ENCODE measurements at places on chromosomes 11 and 22. TPM values are rescaled to one million over a fixed set of nuclear protein-coding genes. Genes with fewer than 3 reads are reported as not detected.
A peak's percentile ranks its signal among the peaks of the same experiment; 100 is the strongest.

DNA sequence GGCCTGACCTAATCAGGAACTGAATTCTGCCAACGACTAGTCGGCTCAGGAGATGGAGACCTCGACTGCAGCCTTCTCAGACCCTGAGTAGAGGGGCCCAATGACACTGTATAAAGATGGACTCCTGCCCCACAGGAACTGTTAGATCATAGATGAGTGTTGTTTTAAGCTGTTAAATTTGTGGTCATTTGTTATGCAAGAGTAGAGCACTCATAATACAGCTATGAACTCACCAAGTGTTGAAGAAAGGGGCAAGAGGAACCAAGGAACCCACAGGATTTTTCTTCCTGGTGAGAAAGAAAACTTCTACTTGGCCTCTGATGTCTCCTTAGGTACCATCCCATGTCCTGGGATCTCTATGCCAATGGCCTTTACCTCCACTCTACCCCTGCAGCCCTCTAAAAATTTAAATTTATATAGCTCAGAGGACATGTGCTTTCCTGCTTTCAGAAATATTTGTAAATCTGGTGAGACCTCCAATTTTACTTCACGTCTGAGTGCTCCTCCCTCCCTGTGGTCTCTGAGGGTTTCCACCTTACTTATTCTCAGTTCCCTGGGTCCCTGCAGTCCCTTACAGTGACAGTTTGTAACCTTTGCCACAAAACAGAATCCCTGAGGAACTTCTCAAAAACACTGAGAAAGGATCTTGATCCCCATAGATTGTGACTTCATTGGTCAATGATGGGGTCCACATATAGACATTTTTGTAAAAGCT, 256.3 kb upstream of the ARHGAP20 start:
- H3K27ac ChIP-seq = no peak overlapping the region
- H3K4me1 ChIP-seq = no peaks in the 10 kb centered on the region
- H3K36me3 ChIP-seq = no peaks in the 10 kb centered on the region
- no peaks in the 10 kb centered on the region for H3K27me3 ChIP-seq

DNA sequence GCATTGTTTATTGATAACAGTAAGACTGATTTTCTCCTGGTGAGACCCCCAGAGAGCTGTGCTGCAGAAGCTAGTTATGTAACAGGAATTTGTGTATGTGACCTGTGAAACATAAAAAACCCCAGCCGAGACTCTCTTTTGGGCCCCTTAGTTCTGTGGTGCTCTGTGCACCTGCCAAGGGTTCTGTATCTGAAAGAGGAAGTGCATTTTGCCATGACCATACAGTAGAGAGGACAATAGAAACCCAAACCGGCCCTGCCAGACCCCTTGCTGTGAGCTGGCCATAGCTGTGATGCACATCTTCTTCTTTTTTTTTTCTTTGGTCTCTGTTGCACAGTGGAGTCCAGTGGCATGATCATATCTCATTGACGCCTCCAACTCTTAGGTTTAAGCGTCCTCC, 31.4 kb upstream of the APOL5 start:
- H3K27ac ChIP-seq = no peak overlapping the region
- no peaks in the 10 kb centered on the region for H3K36me3 ChIP-seq
- no peaks in the 10 kb centered on the region for H3K4me1 ChIP-seq
- H3K27me3 ChIP-seq = no peaks in the 10 kb centered on the region
- no peak for DNase-seq
- H3K4me3 ChIP-seq = no peak overlapping the region

- no peak for DNase-seq
- no peak overlapping the region for H3K27ac ChIP-seq
- H3K27me3 ChIP-seq = no peaks in the 10 kb centered on the region
Observed at GRCh38 chr11:41175304-41175972, 284.0 kb downstream of the LRRC4C start.

DNA sequence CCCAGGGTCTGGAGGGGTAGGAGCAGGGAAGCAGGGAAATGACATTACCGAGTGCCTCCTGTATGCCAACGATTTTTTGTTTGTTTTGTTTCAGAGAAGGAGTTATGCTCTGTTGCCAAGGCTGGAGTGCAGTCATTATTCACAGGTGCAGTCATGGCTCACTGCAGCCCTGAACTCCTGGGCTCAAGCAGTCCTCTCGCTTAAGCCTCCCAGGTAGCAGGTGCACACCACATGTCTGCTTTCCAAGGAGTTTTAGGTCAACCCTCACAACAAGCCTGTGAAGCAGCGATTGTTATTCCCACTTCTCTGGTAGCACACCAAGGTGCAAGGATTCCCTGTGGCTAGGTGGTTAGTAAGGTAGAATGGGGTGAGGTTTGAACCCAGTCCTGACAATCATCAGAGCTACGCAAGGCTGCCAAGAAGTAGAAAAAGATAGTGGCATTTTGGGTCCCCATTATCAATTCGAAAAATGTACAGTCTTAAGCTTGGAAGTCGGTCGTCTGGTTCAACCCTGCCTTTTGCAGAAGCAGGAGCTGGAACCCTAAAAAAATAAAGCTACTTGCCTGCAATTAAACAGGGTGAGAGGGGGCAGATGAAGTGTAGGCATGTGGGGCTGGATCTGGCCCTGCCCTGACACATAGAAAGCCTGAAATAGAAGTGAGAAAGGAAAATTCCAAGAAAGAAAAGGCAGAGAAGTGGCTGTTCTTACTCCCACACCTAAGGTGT, 9.1 kb downstream of the UCP3 start:
- no peaks in the 10 kb centered on the region for H3K27me3 ChIP-seq
- no peaks in the 10 kb centered on the region for H3K36me3 ChIP-seq
- DNase-seq = no peak
- H3K4me1 ChIP-seq = no peaks in the 10 kb centered on the region

DNA sequence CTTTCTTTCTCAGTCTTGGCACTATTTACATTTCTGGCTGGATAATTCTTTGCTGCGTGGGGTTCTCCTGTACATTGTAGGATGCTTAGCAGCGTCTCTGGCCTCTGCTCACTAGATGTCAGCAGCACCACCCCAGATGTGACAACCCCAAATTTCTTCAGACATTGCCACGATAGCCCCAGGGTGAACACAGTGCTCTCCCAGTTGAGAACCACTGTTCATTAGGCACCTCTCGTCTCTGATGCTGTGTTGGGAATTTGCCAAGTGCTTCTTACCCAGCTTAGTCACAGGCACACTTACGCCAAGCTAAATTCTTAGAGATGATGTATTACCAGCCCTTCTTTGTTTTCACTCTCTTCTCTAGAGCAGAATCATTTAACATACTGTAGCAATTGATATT, 9.4 kb downstream of the TRIM6 start:
- no peak overlapping the region for H3K4me3 ChIP-seq
- peaks cover 12% of the 10 kb centered on the region for H3K4me1 ChIP-seq
- DNase-seq = no peak
- H3K27ac ChIP-seq = no peak overlapping the region
- no peaks in the 10 kb centered on the region for H3K27me3 ChIP-seq

DNA sequence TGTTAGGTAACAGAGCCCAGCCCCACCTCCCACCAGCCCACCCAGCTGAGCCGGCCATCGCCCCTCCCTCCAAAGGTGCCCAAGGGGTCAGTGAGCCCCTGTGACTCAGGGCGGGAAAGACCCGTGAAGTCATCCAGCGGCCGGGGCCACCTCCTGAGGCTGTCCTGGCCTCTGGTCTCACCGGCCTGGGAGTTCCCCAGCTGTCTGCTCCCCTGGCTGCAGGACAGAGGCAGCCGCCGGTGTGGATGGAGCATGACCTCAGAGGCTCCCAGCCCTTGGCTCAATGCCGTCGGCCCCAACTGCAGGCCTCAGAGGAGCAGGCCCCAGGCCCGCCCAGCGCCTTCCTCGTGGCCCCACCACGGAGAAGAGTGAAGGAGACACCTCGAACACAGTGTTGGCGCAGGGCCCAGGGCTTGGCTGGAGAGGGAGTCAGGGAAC, 28.7 kb downstream of the RPL3 start:
- DNase-seq = peak; percentile 94
- peaks cover 55% of the 10 kb centered on the region for H3K4me1 ChIP-seq
- H3K4me3 ChIP-seq = no peak overlapping the region
- no peaks in the 10 kb centered on the region for H3K36me3 ChIP-seq
- H3K27ac ChIP-seq = peak overlapping the region; percentile 95

DNA sequence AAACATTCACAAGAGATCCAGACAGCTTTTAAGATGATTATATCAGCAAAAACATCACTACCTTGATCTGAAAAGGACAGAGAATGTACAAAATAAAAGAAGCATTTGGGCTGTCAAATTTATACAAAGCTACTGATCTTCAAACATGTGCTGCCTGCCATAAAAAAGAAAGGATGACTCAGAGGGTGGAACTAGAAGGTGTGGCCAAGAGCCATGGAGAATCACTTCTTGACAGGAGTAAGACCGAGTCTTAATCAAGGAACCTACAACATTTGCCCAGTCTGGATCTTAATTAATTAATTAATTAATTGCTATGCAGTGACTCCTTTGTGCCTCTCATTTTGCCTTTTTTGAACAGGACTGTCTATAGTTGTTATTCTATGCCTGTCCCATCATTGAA, 33.2 kb downstream of the C11orf96 start:
- H3K27me3 ChIP-seq = no peaks in the 10 kb centered on the region
- H3K4me3 ChIP-seq = no peak overlapping the region
- H3K36me3 ChIP-seq = no peaks in the 10 kb centered on the region
- H3K4me1 ChIP-seq = no peaks in the 10 kb centered on the region
- H3K27ac ChIP-seq = no peak overlapping the region

- no peak overlapping the region for H3K4me3 ChIP-seq
- H3K4me1 ChIP-seq = peaks cover 30% of the 10 kb centered on the region
- H3K27me3 ChIP-seq = no peaks in the 10 kb centered on the region
- no peak for DNase-seq
Observed at GRCh38 chr11:30818721-30819120, 232.6 kb upstream of the MPPED2 start.

- no peak overlapping the region for H3K4me3 ChIP-seq
- no peaks in the 10 kb centered on the region for H3K36me3 ChIP-seq
- H3K27me3 ChIP-seq = no peaks in the 10 kb centered on the region
- H3K27ac ChIP-seq = no peak overlapping the region
Observed at GRCh38 chr11:58659910-58660570, 37.6 kb downstream of the CNTF start.

DNA sequence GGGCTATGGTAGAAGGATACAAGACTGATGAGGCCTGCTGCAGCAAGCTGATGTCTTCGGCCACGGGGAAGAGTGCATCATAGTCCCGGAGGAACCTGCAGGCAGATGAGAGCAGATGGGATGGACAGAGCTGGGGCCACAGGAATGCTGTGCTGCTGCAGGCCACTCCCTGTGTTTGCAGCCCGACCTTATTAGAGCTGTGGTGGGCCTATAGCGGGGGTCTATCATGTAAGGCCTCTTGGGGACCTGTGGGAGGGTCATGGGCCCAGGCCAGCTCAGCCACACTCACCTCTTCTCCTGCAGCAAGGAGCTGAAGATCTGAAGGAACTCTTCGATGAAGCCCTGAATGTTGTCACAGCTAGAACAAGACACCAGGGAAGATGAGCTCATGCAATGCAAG, 31.9 kb downstream of the ASCC2 start:
- peaks cover 12% of the 10 kb centered on the region for H3K36me3 ChIP-seq
- no peak for DNase-seq
- no peaks in the 10 kb centered on the region for H3K4me1 ChIP-seq
- H3K4me3 ChIP-seq = no peak overlapping the region
- H3K27ac ChIP-seq = no peak overlapping the region

- H3K27ac ChIP-seq = no peak overlapping the region
- no peak for DNase-seq
- no peaks in the 10 kb centered on the region for H3K4me1 ChIP-seq
- no peaks in the 10 kb centered on the region for H3K36me3 ChIP-seq
- H3K4me3 ChIP-seq = no peak overlapping the region
Observed at GRCh38 chr11:125428486-125429173, 67.4 kb downstream of the FEZ1 start.

AMPD3 gene
- total RNA-seq = 9.9 TPM

NELL1 gene
- total RNA-seq = not detected

CSRP3 gene
- total RNA-seq = not detected

MRGPRE gene
- not detected for total RNA-seq

SLC43A1 gene
- total RNA-seq = 128 TPM

NARS2 gene
- 24.7 TPM for total RNA-seq

MS4A6A gene
- total RNA-seq = 5.9 TPM

P2RX6 gene
- total RNA-seq = not detected

GCAT gene
- total RNA-seq = 42.5 TPM

SCUBE2 gene
- 6.6 TPM for total RNA-seq

All from body of pancreas (tissue), 4 donors.